ENCODE measurements at places on chromosomes 2 and 18. TPM values are rescaled to one million over a fixed set of nuclear protein-coding genes. Genes with fewer than 3 reads are reported as not detected.

The RASGRP3 gene
- 0.61 TPM for total RNA-seq

The CDKL4 gene
- not detected for total RNA-seq

The SNRNP200 gene
- 115 TPM for total RNA-seq

The NOL4 gene
- not detected for total RNA-seq

The ICOS gene
- not detected for total RNA-seq

The QPCT gene
- 21.2 TPM for total RNA-seq

The NOSTRIN gene
- 2.2 TPM for total RNA-seq

The INPP5D gene
- 0.61 TPM for total RNA-seq

The TTN gene
- under 0.01 TPM for total RNA-seq

The CLEC4F gene
- not detected for total RNA-seq

The GCG gene
- not detected for total RNA-seq

The ZNF519 gene
- total RNA-seq, result 1.8 TPM

The CCDC93 gene
- 15.1 TPM for total RNA-seq

The FSIP2 gene
- not detected for total RNA-seq

The EFR3B gene
- 12.3 TPM for total RNA-seq
